Stimulated activated CD8-positive, alpha-beta memory T cell treated with anti-CD3 and anti-CD28 coated beads, Interleukin-7, amount 100 ng/mL, for 1 hour (primary cell): ENCODE measurements at places on chromosomes 2 and 18.

DNA sequence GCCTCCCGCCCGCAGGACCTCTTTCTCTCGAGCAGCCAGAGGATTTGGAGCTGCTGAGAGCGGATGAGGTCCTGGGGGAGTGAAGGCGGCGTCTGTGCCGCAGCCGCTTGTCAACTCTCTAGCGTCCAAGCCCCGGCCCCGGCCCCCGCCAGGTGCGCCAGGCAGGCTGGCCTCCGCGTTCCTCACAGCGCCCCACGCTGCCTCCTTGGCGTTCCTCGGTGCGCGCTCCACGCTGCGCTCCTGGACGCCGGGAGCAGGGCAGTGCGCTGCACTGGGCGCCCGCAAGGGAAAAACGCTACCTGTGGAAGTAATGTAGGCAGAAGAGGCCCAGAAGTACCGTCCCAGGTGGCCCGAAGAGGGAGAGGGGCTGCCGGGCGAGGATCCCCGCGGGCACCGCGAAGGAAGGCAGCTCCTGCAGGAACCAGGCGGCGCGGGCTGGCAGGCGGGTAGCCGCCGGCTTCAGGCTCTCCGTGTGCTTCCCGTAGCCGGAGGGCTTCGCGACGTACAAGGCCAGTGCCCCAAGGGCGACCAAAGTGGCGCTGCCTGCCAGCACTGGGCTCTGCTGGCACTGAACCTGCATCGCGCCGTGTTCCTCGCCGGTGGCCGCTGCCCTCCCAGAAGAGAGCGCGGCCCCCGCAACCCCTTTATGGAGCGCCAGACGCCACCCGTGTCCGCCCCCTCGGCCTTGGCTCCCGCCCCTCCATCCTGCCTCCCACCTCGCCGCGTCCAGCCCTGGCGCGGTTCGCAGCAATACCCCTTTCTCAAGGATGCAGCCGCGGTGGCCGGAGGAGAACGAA, at the start of gene SRD5A2:
Gene SRD5A2, minus strand, starts transcription at position 618 of the 797 bp plus-strand sequence. Its CDS starts 38 bp downstream, at position 580.
- no peak for DNase-seq

DNA sequence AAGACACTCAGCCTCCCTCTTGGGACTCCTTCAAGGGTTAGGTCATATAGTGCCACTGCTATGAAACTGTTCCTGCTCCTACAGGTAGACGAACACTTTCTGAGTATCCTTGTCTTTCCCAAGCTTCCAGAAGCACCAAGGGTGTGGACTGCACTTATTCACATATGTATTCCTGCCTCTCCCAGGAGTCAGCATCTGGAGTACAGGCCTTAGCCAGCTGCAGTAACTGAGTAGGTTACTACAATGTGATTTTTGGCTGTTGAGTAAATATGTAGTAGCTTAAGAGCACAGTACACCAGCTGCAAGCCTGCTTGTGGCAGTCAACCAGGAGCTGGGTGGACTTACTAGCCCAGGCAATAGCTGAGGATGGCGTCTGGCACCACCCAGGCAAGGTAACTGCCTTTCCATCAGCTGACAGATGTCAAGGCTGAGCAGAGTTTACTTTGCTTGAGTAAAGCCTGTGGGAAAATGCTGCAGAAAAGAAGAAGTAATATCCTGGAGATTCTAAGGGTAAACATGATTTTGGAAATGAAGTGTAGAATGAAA, 14.0 kb upstream of the SCLY start:
- no peak for DNase-seq

DNA sequence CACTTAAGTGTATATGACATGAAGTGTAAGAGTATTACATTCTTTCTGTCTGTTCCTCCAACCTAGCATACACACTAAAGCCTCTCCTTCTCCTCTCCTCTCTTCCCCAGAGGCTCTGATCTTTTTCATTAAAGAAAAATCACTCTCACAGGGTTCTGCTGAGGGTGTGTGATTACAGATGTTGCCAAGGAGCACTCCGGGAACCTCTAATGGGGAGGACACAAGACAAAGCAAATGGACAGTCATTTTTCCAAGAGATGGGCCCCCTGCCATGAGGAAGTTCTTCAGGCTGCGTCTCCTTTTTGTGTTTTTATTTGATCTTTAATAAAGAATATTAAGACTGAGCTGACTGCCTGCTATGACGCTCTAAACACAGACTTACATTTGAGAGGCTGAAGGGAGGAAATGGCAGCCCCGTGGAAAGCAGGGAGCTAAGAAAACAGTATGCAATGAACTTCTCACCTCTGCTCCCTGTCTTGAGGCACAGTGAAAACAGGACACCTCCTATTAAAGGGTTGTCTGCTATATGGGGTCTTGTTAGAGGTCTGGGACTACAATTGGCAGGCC, 578.1 kb downstream of the PIK3C3 start:
- no peak for DNase-seq

- DNase-seq, result no peak
Measured at GRCh38 chr18:12820506-12820905, 63.5 kb downstream of the PTPN2 start.

DNA sequence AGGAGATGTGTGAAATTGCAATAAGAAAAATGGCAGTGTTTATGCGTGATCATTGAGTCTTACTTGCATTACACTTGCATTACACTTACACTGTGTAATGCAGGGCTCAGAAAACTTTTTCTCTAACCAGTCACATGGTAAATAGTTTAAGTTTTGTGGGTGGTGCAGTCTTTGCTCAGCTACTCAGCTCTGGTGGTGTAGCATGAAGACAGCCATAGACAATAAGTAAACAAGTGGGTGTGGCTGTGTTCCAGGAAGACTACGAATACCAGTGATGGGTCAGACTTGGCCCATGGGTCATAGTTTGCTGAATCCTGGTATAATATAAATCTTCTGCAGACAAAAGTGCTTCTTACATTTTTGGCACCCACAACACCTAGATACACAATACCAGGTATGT, 115.6 kb upstream of the CYP1B1 start:
- DNase-seq, result no peak

GRCh38 chr2:216015722-216016464, 2.5 kb upstream of the MREG start:
- DNase-seq, result no peak

DNA sequence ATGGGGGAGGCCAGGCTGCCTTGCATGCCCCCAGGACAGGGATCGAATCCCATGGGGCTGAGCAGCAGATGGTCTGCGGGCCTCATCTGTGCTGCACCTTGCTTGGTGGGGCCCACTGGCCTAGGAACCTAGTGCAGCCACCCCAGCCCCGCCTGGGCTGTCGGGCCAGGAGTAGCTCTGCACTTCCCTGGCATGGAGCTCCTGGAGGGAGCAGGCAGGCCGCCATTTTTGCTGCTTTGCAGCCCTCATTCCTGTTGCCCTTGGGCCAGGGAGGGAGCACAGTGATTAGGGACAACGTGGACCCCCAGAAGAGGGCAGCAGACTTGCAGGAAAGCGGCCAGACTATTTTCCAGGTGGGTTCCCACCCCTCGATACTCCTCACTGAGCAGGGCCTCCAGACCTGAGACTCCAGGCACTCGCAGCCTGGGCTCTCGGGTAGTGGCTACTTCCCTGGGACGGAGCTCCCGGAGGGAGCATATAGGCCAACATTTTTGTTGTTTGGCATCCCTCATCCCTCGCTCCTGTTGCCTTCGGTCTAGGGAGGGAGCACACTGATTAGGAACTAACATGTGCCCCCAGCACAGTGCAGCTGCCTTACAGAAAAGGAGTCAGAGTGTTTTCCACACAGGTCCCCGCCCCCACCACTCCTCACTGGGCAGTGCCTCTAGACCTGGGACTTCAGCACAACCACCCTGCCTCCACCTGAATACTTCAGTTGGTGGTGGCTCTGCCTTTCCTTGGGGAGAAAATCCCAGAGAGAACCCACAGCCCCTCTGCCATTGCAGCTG, 99.5 kb downstream of the MAIP1 start:
- no peak for DNase-seq

DNA sequence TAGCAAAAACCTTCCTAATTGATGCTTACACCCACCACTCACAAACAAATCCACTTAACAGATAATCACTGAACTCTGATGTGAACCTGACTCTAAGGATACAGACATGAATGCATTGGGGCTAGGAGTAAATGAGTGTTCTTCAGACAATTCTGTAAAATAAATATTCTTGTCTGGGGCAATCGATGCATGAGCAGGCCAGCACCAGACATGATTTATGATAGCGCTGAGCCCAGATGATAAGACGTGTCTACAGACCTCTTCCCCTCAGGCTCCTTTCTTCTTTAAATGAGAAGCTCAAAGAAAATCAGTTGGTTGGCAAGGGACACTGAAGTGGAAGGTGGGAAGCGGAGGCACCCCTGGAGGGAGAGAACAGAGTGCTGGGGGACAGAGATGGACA, 27.3 kb upstream of the BIN1 start:
- DNase-seq, result no peak

GRCh38 chr2:207565736-207566500, 36.2 kb downstream of the CREB1 start:
- DNase-seq, result no peak
